ENCODE measurements at places on chromosomes 7 and 10.

GRCh38 chr10:8055420-8056349, 1.2 kb downstream of the GATA3 start:
- no peak for DNase-seq

DNA sequence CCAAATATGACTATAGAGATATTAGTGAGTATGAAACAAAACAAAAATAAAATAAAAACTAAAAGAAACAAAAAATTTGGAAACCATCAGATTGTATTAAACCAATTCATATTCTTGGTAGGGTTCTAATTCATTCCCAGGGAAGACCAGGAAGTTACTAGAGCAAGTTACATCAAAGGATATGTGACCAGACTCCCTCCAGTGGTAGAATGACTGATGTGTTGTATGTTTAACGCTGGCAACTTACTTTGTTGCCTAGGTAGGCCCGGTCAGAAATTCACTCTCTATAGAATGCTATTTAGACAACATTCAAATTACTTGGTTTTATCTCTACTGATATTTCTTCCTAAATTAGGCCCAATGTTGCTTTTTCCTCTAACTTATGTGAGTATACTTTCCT, 5.2 kb downstream of the PHYHIPL start:
- no peak for DNase-seq

DNA sequence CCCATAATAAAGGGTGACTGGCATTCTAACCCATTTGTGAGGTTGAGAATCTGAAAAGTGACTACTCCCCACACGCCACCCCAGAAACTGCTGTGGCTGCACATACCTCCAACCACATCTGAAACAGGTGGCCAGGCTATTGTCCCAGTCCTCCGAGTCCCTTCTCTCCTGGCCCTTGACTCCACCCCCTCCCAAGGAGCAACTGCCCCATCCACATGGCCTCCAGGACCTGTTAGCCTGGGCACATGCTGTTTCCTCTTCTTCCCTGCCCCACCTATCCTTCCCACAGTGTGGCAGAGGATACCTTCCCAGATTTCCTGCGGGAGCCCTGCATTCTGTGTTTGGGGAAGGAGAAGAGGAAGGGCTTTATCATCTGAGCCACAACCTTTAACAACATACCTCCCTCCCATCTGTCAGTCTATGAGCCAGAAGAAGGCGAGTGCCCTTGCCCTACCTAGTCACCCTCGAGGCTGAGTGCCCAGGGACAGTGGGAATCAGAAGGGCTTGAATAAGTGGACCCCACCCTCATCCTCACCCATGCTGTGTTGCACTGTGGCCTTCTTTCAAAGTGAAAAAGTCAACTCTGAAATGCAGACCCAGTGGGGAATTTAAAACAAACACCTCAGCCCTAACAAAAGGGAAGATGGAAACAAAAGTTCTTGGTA, 11.9 kb downstream of the STEAP1B start:
- no peak for DNase-seq

DNA sequence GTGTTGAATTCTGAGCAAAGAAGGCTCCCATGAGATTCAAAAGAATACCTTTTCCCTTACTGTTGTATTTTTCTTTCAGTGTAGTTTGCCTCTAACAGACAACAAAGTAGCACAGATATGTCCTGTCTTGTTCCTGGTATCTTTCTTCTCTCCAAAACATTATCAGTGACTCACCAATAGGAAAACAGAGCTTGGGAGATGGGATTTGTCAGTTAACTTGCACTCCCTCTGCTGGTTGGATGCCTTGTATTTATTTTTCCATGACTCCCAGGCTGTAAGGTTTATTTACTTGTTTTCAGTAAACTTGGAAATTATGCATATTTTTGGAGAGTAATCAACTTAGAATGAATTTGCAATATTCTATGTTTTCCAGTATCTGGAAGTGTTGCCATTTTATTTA, 129.7 kb downstream of the SAMD9 start:
- no peak for DNase-seq

DNA sequence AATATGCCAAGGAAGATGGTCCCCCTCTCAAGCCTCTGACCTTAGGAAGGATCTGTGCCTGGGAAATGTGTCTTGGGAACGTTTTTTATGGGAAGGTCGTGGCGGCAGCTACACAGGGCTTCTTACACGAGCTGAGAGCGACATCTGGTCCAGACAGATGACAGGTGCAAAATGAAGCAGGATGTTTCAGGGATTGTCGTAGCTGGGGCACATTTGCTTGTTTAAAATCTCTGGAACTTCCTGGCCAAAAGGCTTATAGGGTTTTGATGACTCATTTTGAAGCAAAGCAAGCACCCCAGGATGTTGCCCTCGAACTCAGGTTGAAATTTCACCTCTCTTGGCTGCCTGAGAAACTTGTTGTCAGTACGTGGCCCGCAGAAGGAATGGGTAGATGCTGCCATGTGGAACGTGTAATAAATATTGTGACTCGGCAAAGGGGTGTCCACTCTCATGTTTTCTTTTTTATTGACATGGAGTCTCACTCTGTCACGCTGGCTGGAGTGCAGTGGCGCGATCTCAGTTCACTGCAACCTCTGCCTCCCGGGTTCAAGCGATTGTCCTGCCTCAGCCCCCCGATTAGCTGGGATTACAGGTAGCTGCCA, 117.5 kb downstream of the CAMK1D start:
- no peak for DNase-seq

GRCh38 chr10:71131096-71131495, 81.3 kb upstream of the UNC5B start:
- no peak for DNase-seq

GRCh38 chr10:110212119-110213006, 5.0 kb downstream of the MXI1 start:
- no peak for DNase-seq

DNA sequence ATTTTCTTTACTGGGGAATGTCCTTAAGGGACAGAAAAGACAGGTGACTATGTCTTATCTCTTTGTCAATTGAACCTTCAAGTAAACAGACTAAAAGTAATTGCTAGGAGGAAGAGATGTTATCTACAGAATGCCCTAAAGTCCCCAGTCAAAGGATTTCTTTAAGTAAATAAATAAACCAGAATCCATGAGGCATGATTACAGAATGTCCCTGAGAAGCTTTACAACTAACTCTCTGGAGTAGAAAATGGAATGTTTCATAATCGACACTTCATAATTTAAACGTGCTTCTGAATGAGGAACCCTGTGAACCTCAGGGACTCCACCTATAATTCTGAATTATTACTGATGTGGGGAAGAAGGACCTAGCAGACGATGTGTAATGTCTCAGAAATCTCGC, 187.9 kb upstream of the IMMP2L start:
- no peak for DNase-seq

DNA sequence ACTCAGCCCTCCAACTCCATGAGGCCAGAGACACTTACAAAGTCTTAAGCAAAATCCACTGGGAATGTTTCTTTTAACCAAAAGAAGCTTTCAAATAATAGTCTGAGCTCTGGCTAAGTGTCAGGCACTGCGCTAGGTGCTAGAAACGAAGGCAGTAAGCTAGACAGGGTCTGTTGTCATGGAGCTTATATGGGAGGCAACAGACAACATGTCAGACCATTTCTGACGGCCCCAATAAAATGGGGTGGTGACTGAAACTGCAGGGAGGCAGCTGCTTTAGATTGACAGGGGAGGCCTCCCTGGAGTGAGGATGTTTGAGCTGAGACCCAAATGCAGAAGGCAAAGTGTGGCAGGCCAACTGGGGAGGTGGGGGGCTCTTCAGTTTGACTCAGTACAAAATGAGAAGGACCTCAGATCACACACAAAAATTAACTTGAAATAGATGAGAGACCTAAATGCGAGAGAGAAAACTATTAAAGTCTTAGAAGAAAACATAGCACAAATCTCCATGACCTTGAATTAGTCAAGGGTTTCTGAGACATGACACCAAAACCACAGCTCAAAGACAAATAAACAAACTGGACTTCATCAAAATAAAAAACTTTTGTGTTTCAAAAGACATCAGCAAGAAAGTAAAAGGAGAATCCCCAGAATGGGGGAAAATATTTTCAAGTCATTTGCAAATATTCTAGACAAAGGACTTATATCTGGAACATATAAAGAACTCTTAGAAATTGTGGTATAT, 40.6 kb downstream of the SH3PXD2A start:
- DNase-seq = no peak

GRCh38 chr7:37901236-37901827, 15.3 kb downstream of the SFRP4 start:
- peak; percentile 12 for DNase-seq

- no peak for DNase-seq
These were observed 103.5 kb upstream of the ZNF438 start for GRCh38 chr10:31135171-31135570.

DNA sequence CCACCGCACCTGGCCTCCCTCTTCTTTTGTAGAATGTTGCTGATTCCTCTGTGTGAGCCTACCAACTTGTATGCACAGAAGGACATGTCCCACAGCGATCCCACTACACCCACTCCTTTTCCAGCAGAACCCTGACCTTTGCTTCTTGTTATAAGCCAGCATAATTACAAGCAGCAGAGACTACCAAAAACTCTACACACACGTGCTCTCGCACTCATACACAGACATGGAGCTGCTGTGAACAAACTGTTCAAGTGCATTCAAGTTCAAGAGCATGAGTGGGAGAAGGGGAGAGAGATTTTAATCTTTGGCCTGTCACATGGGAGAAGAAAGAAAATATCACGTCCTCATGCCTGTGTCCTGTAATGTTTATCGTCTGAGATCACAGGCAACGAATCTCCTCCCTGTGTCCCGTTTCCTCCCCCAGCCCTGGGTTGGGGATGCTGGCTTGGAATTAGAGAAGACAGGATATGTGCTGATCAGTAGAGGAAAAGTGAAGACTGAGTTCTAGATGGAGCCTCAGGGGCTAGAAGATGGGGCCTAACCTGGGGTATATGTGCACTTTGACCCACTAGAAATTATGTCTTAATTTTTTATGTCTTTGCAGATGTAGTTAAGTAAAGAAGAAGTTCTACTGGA, 79.6 kb downstream of the NHLRC2 start:
- DNase-seq = no peak

GRCh38 chr10:57973451-57973850, 294.2 kb downstream of the IPMK start:
- DNase-seq = no peak
